NCI-H526 treated with DMSO at 0.1 percent for 48 hours (cell line): ENCODE measurements at places on chromosomes 3 and 15.

DNA sequence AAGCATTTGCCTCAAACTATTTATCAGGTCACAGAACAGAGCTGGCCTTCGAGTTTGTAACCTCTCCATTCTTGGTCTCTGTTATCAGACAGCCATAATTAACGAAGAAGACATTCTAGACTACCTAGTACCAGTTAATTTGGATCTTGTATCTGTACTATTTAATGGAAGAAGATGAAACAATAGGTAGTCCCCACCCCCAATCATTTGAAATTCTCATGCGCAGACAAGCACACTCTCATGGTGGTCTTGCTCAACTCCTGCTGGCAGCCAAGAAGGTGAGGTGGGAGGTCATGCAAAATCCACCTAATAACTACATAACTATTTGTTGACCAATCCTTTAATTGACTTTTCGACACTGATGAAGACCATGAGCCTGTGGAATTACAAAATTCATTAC, 2.8 kb upstream of the SKIL start:
- no peak for DNase-seq

- no peak for DNase-seq
Observed at GRCh38 chr3:149653564-149653963, 4.3 kb downstream of the WWTR1 start.

GRCh38 chr15:86018679-86019078, 61.0 kb upstream of the AGBL1 start:
- no peak for DNase-seq

DNA sequence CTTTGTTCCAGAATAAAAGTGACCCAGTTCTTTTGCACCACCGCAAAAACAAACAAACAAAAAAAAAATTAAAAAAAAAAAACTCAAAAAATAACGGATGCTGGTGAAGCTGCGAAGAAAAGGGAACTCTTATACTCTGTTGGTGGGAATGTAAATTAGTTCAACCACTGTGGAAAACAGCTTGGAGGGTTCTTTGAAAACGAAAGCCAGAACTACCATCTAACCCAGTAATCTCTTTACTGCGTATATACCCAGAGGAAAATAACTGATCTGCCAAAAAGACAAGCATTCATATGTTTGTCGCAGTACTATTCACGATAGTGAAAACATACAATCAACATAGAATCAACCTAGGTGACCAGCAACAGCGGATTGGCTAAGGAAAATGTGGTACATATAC, 298.9 kb upstream of the CBLB start:
- DNase-seq: no peak

- no peak for DNase-seq
Observed at GRCh38 chr15:70271422-70272088, 173.8 kb upstream of the TLE3 start.

DNA sequence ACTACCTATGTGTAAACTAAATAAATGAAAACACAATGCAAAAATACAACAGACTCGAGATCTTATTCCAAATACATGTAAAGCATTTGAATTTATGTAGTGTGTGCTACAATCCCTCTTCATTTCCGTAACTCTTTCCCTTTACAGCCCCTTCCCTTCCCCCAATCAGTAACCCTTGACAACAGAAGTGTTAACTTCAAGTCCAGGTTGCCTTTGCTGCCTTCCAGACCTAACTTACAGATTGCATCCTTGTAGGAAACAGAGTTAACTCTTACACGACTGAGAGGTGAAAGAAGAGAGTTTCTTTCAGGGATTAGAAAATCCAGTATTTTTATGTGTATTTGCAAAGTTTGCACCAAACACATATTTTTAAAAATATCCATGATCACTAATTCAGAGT, 1.4 kb upstream of the ROBO1 start:
- no peak for DNase-seq
